ENCODE measurements at places on chromosomes 3 and 15.

GRCh38 chr3:119662604-119663373 lies 2.4 kb upstream of the POPDC2 start:
- DNase-seq: no peak

- DNase-seq: no peak
Measured at GRCh38 chr15:52343831-52344230, 48.2 kb upstream of the MYO5C start.

DNA sequence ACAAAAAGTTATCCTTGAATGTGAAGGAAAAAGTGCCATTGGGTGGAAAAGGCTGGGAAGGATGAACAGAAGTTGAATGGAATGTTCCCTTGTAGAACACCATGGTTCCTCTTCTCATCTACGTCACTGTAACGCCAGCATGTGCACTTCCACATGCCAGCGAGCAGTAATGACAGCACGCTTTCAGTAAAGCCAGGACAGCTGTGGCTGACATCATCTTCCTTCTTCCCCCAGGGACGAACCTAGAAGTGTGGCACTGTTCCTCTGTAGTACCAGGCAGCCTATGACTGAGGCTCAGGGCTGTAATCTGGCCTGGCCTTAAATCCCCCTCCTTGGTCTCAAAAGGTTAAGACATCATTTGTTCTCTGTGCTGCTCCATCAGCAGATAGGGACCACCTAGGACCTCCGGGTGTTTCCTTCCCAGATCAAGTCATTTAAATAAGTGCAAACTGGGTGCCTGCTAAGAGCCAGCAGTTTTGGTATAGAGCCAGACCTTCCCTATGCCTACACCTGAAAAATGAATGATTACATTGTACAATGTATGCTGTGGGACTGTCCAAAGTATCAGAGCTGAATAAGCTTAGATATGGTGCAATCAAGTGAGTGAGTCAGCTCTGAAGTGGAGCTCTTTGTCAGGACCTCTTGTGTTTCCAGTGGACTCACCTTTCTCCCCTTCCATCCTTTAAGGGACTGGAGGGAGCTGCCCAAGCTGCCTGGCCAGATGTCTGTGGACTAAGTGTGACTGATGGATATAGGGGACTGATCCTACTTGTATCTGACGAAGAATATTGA lies 5.6 kb upstream of the SRPRB start:
- no peak for DNase-seq

DNA sequence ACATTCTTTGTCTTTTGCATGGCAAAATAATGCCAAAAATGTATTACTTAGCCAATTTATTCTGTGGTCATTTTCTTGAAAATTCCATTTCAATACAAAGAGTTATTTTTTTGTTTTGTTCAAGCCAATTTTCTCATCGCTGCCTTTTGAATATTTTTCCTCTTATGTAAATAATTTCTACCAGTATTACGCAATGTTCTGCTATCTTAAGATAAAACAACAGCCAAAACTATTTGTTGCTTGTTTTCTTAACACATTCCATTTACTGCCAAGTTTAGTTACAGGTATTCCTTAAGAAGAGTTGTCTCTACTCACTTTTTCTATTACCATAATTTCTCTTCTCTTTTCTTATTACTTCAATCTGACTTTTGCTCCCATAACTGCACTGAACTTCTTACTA lies 163.1 kb downstream of the ROBO1 start:
- DNase-seq: peak; percentile 2

- no peak for DNase-seq
Measured at GRCh38 chr15:98785807-98786621, 137.7 kb downstream of the IGF1R start.

DNA sequence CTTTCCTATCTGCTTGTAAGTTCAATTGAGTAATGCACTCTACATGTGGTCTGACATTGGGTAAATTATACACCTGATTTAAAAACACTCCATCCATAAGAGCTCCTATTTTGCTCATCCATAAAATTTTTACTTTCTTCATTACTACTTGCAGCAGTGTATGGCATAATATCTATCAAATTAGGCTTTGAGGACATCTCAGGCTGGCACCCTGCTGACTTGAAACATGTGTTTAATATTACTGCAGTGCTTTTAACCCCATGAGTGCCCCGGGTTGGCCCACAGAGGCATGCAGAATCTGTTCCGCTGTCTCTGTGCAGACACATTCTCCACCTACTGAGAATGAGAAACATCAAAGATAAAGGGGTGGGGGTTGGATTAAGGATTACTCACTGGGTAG lies 249.9 kb upstream of the DNAJC19 start:
- DNase-seq: no peak

GRCh38 chr3:166453478-166453877 lies 616.3 kb upstream of the BCHE start:
- no peak for DNase-seq

DNA sequence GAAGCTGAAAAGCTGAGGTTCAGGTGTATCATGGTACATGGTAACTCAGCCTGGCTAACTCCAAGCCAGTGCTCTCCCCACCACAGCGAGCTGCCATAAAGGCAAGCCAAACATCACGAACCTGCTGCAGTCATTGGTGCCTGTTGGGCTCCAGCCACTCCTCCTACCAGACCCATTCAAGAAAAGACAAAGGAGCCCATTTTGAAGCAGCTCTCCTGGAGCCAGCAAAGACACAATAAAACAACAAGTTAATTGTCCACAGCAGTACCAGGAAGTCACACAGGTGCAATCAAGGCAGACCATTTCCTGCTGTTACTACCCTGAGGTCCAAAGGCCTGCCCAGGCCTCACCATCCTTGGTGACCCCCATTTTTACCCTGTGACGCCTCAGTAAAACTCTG lies 77.6 kb downstream of the DAPK2 start:
- no peak for DNase-seq

DNA sequence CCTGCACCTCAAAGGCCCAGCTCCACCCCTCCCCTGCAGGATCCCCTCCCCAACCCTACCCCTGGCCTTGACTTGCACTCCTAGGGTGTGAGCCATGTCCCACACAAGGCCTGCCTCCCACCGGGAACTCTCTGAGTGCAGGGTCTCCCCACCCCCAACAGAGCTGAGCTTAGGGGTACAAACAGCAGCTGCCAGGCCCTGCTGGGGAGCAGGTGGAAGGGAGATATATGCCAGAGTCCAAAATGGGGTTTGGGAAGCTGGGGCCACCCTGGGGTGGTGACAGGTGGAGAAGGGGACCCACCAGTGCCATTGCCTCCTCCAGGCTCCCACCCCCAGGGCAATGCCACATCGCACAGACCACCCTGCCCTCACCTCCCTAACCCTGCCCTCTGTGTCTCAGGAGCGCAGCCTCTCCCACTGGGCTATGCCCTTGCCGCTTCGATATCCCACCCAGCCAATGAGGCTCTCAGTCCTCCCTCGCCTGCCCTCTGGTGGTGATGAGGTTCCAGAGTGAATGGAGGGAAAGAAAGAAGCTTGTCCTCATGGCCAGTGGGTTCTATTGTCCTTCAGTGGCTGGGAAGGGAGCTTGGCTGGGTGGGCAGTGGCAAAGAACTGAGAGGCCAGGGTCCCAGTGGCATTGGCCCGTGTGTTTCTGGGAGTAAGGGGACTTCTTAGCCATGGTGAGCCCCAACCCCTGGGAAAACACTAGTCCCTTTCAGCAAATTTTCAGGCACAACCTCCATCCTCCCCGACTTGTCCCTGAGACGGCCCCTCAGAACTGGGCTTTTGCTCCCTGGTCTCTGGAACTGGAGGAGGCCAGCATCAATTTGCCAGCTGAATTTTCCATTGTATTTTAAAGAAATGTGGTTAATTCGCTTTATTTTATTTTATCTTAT lies 46.8 kb downstream of the CYP11A1 start:
- DNase-seq: peak; percentile 48

All from HTR-8/SVneo (cell line).